CD4-positive, alpha-beta T cell (primary cell): ENCODE measurements at places on chromosomes 5 and 9. TPM values are rescaled to one million over a fixed set of nuclear protein-coding genes. Genes with fewer than 3 reads are reported as not detected.
A peak's percentile ranks its signal among the peaks of the same experiment; 100 is the strongest.

MAMDC2 gene
- 0.08 TPM for total RNA-seq

- no peak for DNase-seq
These were observed 69.3 kb upstream of the TMEM252 start for GRCh38 chr9:68609901-68610415.

LCN2 gene
- total RNA-seq = not detected

LECT2 gene
- not detected for total RNA-seq

DNA sequence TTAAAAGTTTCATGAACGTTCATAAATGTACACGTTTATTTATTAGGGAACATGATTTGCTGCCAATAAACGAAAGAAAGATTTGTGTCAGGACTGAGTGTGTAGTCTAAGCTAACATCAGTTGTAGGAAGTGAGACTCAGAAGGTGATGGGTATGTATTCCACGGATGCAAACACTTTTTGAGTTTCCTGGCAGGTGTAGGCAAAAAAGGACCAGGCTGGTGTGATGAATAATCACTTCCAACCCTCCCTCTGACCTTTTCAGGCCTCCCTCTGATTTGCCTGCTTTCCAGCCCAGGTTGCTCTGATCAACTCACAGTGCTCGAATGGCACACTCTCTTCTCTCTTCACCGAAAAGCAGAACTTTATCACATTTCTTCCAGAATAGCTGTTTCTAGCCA is 51.8 kb downstream of the BASP1 start:
- DNase-seq = no peak

DNA sequence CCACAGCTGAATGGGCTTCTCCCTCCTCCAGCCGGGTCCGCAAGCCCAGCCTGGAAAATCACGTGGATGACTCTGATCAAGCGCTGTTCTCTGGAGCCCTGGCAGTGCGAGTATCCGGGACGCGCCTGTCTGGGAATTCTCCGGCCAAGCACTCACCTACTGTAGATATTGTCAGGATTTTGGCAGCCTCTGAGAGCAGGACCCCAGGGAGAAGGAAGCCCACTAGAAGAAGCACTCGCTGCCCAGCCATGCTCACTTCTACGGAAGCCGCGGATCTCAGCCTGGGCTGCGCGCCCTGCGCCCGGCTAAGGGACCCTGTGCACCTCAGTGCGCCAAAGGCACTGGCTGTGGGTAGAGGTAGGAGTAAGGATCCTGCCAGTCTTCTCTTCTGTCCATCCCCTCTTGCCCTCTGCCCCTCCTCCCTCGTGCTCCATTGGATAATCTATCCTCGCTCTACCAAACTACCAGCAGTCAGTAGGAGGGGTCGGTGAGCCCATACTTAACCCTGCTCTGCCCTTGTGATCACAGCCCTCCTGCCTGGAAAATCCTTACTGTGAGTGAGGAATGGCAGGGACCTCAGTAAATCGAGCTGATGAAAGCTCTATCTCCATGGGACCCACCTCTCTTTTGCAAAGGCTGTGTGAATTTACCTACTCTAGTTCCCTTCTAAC is at the start of gene UGT3A2:
Gene UGT3A2, minus strand, starts transcription at position 343 of the 671 bp plus-strand sequence. Its CDS starts 93 bp downstream, at position 250.
- DNase-seq = no peak

GRCh38 chr5:55533521-55534435 is 986 bp downstream of the PLPP1 start:
- no peak for DNase-seq

DNA sequence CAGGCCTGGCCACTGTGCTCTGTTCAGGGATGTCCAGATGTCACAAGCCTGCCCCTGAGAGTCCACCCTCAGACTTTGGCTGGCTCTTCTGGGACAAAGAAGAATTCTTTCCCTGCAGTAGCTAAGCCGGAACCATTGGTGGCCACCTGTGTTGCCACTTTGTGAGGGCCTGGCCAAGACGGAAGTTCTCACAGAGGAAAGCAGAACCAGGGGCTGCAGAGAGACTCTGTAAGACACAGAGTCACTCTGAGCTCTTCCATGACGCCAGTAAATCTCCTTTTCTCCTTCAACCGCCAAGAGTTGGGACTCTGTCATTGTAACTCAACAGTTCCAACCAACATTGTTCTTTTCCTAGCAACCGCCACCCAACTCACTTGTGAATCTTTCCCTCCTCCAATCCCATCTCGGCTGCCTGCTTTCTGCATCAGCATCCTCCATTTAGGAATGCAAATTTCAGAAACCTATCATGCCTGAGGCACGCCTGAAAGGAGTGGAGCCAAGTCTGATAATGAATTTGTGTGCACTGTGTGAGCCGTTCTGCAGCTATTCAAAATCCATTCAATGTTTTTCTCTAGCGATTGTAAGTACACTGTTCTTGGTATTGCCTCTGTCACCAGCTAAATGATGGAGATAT is 37.8 kb upstream of the ATP6V1G1 start:
- no peak for DNase-seq

DNA sequence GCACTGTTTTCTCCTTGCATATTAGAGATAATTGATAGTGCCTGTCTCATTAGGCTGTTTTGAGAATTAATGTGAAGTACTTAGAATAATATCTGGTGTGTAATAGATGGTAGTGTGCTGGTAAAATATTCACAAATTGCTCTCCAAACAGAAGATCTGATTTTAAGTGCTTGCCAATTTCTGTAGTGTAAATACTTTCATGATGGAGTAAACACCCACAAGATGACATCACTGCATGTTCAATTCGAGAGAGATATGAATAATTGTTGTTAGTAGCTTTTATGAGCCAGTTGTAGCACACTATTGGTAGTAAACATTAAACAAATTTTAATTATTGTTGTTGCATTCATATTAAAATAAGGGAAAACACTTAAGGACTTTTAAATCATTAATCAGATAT is 392.3 kb upstream of the RIOK2 start:
- DNase-seq = no peak

GRCh38 chr9:114273461-114273881 is 49.4 kb upstream of the ORM1 start:
- DNase-seq = peak; percentile 1

DNA sequence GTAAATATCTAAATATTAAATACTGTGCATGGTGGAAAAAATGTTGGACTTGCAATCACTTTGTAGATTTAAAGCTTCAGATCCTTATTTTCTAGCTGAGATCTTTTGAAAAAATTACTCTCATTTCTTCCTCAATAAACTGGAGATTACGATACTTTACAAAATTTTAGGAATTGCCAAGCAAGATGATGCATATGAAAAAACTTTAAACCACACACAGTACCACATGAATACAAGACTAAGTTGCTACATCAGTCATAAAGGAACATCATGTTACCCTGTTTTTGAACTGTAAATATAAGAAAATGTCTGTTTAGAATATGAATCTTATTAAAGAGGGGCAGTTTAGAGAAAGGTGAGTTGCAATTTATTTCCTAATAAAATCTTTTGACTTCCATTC is 703.6 kb upstream of the NUDT12 start:
- no peak for DNase-seq

DNA sequence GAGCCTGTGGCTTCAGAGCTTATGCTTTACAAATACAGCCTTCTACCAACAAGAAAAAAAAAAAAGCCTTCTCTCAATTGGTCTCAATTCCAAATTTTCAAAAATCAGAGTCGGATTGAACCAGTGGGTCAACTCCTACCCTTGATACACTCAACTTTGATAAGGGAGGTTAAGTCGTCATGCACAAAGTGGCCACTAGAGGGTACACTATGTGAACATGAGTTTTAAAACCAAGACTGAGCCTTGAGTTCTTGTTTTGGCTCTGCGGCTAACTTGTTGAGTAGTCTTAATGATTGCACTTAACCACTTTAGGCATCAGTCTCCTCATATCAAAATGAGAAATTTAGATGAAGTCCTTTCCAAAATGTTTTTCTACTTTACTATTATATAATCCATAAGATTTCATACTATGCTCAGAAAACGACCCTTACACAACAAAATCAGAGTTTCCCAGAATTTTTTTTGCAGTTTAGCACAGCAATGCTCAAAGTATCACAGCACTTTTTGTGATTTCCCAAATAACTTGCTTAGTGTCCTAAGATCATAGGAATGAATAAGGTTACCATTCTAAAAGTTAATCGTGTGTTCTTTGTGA is 92.9 kb upstream of the MTAP start:
- peak; percentile 52 for DNase-seq

DNA sequence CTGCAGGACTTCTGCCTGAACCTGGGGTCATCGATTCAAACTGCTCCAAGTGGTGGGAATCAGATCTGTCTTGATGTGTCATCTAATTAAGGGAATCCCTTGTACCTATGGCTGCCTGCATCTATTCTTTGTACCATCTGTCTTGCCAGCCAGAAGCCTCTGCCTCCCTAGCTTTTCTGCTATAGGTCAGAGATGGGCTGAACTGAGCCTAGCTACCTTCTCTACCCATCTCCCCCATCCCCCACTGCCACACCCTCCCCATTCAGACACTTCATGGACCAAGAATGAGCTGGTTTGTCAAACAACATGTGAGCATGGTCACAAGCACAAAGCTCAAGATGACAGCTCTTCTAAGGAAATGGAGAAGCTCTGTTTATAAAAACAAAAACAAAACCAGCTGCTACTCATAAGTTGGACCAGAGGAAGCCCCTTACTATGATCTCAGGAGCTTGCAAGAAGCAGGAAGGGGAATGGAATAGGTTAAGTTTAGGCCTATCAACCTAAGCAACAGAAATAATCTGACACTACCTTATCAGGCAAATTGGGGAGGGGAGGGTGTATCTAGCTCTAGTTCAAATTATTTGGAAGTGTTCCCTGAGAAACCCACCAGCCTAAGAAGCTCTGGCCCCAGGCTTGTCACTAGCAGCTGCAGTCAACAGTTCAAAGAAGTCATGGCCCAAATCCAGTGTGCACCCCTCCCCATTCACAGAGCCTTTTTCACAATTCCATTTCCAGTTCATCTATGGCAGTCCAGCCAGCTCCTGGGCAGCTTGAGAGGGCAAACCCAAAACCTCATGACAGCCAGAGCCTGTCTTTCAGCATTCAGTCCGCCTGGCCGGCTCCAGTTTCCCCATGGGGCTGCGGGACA is 29.9 kb downstream of the SKP1 start:
- no peak for DNase-seq

DNA sequence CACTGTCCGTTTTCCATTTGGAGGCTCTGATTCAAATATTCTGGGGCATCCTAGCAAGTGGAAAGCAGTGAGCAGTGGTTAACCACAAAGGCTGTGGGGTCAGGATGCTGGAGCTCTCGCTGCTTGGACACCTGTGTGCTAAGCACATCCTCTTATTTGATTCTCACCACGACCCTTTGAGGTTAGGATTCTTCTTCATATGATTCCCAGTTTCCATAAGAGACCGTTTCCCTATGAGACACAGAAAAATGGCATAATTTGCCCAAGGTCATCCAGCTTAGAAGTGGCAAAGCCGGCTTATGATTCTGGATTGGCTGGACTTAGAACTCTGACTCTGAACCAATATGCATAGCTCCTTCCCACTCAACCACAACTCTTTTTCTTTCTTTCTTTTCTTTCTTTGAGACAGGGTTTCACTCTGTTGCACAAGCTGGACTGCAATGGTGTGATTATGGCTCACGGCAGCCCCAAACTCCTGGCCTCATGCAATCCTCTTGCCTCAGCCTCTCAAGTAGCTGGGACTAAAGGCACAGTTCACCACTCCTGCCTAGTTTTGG is 207.7 kb downstream of the TTLL11 start:
- no peak for DNase-seq

GRCh38 chr9:133352635-133353340 is 3.5 kb downstream of the SURF1 start:
- no peak for DNase-seq

ELOVL7 gene
- total RNA-seq = not detected

DNA sequence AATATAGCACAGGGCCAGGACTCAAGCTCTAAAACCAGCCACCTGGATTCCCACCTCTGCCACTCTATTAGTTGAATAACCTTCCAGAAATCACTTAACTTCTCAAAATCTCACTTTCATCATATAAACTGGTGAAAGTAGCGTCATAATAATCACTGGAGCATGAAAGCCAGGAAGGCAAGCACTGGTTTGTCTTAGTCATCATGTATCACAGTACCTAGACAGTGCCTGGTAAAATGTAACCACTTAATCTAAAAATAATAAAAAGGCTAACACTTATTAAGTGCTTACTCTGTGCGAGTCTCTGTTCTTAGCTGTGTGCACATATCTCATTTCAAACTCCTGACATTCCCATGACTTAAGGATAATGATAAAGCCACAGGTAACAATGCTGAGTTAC is 109.4 kb downstream of the ASTN2 start:
- DNase-seq = no peak

TAF11L5 gene
- not detected for total RNA-seq

- DNase-seq = no peak
These were observed 1.4 kb downstream of the ZFR start for GRCh38 chr5:32443145-32443540.

DNA sequence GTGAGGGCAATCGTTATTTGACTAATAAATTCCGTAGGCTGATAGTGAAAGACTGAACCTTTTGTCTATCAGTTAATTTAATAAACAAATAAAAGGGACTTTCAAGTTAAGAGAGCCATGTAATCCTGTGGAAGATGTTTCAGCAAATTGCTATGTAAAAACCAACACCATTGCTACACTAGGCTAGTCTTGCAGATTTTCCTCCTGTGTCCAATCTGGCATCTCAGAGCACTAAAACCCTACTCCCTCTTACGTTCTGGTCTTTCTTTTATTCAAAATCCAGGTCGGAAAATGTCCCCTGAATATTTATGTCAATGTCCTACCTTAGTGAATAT is 478.8 kb upstream of the TNC start:
- no peak for DNase-seq

- no peak for DNase-seq
These were observed 290.2 kb downstream of the ZNF608 start for GRCh38 chr5:124456249-124456648.

CARTPT gene
- not detected for total RNA-seq

RETREG1 gene
- total RNA-seq = 68.9 TPM

DNA sequence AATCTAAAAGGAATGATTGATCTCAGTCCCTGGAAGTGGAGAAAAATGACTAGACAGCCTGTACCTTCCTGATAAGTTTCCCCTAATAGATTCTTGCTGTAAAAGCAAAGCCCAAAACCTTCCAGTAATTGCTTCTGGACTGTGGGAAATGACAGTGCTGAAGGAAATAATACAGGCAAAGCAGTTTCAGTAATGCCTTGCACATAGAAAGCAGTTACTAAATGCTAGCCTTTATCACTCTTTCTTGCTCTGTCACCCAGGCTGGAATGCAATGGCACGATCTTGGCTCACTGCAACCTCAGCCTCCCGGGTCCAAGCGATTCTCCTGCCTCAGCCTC is 50.3 kb downstream of the MAP1B start:
- DNase-seq = no peak

GRCh38 chr9:126860757-126861466 is 473 bp downstream of the ZBTB34 start:
- DNase-seq = peak; percentile 12
